ENCODE measurements at places on chromosomes 7 and 10.
A peak's percentile ranks its signal among the peaks of the same experiment; 100 is the strongest.

DNA sequence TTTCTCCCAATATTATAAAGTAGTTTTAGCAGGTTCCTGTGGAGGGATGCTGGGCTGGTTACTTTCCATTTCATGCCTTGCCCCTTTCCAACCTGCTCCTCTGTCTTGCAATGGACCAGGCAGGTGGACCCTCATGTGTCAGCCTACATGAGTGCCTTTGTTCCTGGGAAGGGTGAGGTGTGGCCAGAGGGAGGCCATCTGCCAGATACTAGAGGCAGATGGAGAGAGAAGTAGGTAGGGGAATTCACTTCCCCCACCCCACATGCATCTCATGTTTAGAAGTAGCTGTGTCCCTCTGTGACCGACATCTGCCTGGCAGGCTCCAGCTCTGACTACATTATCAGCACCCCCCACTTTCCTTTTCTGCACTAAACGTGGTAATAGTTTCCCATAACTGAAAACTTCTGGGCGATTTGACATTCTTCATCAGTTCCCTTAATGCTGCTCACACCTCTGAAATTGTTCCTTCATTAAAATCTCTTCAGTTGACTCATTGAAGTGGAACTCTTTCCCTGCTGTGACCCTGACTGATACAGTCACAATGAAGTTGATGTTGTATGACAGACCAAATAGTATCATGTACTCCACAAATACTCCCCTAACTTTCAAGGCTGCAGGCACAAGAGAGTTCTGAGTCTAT lies 396.3 kb upstream of the FZD8 start:
- DNase-seq, result no peak

- no peak for DNase-seq
Observed at GRCh38 chr7:123629281-123629680, 26.4 kb upstream of the LMOD2 start.

DNA sequence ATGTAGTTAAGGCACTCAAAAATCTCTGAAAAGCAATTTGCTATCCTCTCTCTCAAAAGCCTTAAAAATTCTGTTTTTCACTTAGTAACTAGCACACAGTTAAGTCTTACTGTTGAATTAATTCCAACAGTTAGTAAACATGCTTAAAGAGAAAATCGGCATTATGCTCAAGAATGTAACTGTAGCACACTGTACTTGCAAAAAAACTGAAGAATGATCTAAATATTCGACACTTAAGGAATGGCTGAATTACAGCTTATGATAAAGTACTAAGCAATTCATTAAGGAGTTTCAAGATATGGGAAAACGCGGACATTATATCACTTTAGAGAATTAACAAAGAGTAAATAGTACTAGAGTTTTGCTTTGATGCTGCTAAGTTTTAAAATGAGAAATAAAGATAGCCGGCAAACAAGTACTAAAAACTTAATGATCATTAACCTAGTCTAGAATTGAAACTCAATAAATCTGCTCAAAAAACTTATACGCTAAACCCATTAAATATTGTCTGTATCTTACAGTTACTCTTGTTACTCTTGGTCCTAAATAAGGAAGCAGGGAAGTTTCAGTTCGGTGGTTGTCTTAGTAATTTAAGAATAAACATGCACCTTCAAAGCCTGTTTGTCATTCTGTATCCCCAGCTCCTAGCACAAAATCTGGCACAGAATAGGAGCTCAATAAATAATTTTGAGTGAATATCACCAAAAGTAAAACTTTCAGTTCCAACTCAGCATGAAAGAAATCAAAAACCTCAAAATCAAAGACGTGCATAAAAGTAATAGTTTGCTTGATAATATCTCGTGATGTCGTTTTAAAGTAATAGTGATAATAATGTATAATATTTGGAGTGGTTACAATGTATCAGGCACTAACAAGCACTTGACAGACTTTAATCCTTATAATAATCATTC lies 1.2 kb downstream of the TRDMT1 start:
- no peak for DNase-seq

- DNase-seq, result no peak
Observed at GRCh38 chr10:6070660-6071059, 8.5 kb upstream of the IL2RA start.

- no peak for DNase-seq
Observed at GRCh38 chr10:21993360-21994001, 10.0 kb downstream of the DNAJC1 start.

DNA sequence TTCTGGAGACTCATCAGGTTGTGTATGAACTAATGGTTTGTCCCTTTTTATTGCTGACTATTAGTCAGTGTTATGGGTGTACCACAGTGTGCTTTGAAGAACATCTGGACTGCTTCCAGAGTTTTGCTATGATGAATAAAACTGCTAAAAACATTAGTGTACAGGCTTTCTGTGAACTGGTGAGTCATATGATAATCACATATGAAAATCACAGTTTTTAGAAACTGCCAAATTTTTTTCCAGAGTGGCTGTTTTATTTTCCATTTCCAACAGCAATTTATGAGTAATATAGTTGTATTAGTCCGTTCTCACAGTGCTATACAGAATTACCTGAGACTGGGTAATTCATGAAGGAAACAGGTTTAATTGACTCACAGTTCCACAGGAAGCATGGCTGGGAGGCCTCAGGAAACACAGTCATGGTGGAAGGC lies 281.2 kb upstream of the VSTM2A start:
- no peak for DNase-seq

- DNase-seq, result no peak
Observed at GRCh38 chr7:120108376-120108775, 164.6 kb upstream of the KCND2 start.

DNA sequence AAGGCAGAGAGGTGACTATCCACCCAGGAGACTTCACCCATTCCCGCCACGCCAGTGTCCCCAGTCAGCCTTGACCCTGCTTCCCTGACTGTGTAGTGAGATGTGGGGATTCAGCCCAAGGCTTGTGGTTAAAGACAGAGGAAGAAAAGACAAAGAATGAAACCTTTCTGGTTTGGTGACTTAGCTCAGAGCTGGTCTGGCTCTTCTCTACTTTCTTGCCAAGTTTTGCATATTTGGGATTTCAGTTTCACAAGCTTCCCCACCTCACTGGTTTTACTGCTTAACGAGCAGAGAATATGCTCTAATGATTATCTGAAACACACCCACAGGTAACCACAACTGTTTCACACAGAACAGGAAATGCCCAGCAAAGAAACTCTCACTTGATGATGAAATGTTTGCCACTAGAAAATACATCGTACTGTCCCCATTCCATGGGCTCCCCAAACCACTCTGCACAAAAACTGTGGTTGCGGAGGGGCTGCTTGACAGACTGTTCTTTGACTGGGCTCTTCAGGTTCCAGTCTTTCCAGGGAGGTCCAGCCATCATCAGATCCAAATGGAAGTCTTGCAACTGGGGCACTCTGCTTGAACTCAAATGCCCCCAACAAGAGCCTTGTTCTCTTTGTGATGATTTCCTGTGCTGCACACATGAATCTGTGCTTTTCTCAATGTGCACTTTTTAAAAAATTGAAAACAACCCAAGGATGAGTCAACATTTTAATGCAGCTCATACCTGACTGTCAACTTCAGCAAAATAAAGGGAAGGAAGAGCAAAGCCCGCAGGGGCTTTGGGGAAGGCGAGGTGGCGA lies 95.5 kb downstream of the CTBP2 start:
- DNase-seq, result peak; percentile 63

DNA sequence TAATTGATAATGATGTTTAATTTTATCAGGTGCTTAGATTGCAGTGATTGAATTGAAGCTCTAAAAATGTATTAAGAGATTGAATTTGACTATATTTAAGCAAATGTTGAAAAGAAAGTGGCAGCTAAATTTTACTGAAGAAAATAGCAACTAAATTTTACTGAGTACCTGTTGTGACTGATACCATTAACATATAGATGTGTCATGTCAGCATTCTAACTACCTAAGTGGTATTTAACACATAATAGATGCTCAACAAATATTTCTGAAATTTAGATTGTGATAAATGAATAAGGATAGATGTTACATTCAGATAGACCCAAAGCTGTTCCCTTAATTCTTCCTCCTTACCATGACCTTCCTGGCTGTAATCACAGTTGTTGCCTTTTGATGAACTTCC lies 350.9 kb upstream of the VWC2 start:
- DNase-seq, result no peak

GRCh38 chr10:29908962-29909361 lies 150.4 kb downstream of the JCAD start:
- DNase-seq, result no peak

DNA sequence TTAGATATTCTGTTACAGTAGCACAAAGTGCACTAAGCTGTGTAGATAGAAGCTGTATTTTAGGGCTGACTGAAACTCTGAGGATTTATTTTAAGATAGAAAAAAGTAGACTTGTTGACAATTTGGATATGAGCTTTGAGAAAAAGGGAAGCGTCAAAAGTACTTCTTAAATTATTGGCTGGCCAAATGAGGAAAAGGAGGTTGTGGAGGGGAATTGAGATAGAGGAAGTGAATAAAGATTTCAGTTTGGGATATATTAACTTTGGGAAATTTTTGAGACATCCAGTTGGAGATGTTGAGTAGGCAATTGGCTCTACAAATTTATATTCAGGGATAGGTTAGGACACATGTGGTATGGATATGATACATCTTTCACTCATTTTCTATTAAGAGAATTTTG lies 74.0 kb upstream of the CCDC6 start:
- DNase-seq, result no peak

DNA sequence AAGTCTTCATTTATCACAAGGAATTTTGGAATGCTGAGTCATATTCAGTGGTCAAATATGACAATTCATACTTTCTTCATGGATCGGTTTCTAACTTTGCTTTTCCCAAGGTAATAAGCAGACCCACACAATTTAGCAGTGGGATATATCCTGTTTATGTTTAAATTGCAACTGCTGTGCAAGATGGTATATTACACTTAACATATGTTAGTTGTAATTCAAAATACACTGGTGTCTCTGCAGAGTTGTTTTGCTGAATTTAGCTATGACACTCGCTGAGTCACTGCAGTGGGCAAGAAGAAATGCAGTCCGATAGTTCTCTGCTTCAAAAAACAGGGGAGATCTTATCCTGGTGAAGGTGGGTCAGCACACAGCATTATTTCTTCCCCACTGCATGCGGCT lies 194.8 kb upstream of the PTN start:
- DNase-seq, result peak; percentile 11

- no peak for DNase-seq
Observed at GRCh38 chr10:132465193-132465888, 68.3 kb downstream of the PWWP2B start.

- no peak for DNase-seq
Observed at GRCh38 chr10:31876652-31877352, 51.8 kb downstream of the ARHGAP12 start.

DNA sequence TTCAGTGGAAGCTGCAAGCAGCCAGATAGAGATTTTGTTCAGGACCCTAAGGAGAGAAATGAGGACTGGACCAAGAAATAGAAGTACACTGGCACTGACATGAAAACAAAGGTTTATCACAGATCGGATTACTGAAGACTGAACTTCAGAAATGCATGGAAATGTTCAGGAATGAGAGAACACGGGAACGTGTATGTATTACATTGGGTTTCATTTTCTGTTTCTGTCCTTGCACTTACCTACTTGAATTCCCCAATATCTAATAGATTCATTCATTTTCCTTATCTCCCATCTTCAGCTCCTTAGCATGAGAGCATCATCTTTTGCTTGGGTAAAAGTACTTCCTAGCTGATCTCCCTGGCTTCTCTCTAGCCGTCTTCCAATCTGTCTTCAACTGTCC lies 114.5 kb downstream of the CACNB2 start:
- no peak for DNase-seq

GRCh38 chr10:77817541-77817940 lies 109.0 kb downstream of the DLG5 start:
- DNase-seq, result no peak

DNA sequence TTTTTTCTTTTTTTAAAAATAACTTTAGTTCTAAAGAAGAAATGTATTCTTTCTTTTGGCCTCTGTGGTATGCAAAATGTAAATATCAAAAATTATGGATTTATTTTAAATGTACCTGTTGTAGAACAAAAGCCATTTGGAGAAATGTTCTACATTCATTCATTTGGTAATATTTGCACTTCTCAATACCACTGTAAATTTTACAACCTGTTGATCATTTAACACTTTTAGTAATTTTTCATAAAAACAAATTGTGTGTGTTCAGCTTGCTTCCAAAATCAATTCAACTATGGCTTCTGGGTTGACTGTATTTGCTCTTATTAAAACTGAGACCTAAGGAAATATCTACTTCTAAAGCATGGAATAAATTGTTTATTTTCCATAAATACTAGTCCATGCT lies 2.3 kb upstream of the IGF2BP3 start:
- DNase-seq, result no peak

DNA sequence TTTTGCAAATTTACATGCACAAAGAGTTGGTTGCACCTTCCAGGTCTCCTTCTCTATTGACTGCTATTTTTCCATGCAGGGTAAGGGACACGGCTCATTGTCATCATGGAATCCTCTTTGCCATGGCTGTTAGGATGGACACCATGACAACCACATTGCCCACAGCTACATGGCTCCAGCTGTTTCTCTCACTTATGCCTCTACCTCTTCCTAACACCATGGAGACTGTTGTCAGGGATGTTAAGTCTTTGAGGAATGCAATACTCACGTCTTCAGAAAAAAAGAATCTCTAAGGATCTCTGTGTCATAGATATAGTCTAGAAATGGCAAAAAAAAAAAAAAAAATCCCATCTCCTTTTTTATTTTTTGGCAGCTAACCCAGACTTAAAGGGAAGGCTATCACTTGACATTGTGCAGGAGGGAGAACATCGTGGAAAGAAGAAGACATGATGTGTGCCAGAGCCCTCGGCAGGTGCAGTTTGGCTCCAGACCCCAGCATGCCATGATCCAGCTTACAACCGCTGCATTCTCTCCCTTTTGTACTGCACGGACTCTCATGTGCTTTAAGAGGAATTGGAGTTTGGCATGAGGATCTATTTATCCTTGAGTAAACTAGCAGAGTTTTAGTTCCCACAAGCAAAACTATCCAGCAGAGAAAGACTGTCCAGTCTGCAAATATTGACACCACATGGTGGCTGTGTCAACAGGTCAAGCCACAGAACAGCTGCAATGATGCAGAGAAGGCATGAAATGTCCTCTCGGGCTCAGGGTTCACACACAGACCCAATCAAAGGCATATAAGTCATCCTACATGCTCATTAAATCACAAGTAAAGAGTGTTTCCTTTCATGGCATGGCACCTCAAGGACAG lies 70.8 kb downstream of the FRMD4A start:
- DNase-seq, result no peak

- DNase-seq, result no peak
Observed at GRCh38 chr10:11144626-11145494, 127.2 kb downstream of the CELF2 start.

DNA sequence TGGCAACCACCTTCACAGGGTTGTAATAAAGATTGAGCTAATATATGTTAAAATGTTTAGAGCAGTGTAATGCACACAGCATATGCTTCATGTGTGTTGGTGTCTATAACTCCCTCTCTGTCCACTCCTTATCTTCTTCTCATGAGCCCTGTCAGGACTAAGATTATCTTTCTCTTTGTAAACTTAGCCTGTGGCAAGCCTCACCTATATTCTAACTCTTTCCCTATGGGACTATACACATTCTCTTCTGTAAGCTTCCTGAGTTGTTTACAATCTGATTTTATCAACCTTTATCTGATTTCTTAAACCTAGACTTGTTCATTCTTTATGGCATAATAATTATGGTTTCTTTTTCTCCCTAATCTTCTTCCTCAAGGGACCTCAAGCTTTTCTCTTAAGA lies 2.4 kb upstream of the PIP start:
- DNase-seq, result no peak

Measured in hepatic stellate cell (primary cell).